ENCODE measurements at places on chromosomes 6 and 20.

- no peak for DNase-seq
Measured at GRCh38 chr20:17650301-17651128, 31.5 kb downstream of the RRBP1 start.

DNA sequence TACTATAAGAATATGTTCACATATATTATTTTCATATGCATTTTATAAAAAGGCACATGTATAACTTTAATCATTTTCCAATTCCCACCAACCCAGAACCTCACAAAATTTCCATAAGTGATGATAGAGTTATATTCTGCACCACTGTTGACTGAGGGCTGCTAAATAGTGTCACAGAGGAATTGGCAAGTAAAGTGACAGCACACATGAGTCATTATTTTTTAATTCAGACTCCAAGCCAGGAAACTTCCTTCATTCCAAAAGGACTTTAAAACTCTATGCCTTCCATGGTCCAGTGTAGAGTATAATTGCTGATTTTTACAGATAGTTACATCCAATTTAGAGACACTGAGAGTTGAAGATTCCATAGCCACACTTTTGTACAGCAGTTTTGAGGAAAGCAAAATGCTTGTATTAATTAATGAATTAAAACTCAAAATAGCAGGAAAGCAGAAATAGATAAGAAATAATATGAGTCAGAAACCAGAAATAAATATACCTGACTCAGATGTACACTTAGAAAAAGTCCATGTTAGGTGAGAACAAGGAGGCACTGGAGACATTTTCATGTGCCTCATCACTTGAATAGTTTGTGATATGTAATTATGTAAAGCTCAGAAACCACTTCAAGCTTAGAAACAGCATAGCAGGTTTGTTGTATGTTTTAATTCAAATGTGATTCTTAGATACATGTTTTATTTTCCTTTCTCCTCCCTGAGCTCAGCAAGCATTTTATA lies 425.2 kb upstream of the OPRM1 start:
- no peak for DNase-seq

GRCh38 chr6:162726947-162727321 lies 632 bp downstream of the PRKN start:
- DNase-seq: no peak

- no peak for DNase-seq
Measured at GRCh38 chr20:62588458-62589149, 53.7 kb upstream of the SLCO4A1 start.

DNA sequence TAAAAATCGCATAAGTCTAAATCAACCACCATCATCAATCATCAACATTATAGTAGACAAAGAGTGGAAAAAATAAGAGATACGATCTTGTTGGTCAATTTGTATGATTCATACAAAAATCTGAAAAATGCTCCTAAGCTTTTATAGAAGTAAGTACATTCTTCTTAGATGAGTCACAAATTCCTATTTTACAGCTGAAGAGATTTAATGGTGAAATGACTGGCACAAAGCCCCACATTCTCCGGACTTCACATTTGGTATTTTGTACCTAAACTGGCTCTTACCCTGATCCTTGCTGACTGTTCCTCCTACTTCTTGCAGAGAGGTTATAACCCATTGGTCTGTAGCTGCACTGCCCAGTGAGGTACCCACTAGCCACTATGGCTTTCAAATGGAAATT lies 29.9 kb upstream of the PREP start:
- DNase-seq: no peak

DNA sequence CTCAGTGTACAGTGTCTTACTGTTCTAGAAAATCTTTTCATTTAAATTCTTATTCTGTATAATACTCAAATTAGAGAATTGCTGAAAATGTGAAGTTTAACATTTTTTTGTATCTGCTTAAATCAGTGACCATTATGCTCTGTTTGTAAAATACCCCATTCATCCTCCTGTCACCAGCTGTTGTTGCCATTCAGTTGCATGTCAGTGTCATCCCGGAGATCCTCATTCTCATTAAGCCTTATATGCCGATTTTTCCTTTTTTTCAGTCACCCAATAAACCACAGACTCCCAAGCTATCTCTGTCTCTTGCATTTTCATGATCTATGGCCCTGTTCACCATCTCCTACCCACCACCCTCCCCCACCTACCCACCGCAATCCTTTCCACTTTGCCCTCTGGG lies 20.4 kb downstream of the GTF2H5 start:
- DNase-seq: no peak

GRCh38 chr6:3711776-3712175 lies 39.7 kb downstream of the PXDC1 start:
- DNase-seq: no peak

GRCh38 chr20:57261457-57262251 lies 4.8 kb downstream of the BMP7 start:
- DNase-seq: no peak

- no peak for DNase-seq
Measured at GRCh38 chr6:39917981-39918380, 16.3 kb downstream of the MOCS1 start.

GRCh38 chr6:79671600-79672266 lies 40.6 kb downstream of the SH3BGRL2 start:
- DNase-seq: peak; percentile 1

GRCh38 chr6:44235891-44236516 lies 10.9 kb upstream of the HSP90AB1 start:
- no peak for DNase-seq

DNA sequence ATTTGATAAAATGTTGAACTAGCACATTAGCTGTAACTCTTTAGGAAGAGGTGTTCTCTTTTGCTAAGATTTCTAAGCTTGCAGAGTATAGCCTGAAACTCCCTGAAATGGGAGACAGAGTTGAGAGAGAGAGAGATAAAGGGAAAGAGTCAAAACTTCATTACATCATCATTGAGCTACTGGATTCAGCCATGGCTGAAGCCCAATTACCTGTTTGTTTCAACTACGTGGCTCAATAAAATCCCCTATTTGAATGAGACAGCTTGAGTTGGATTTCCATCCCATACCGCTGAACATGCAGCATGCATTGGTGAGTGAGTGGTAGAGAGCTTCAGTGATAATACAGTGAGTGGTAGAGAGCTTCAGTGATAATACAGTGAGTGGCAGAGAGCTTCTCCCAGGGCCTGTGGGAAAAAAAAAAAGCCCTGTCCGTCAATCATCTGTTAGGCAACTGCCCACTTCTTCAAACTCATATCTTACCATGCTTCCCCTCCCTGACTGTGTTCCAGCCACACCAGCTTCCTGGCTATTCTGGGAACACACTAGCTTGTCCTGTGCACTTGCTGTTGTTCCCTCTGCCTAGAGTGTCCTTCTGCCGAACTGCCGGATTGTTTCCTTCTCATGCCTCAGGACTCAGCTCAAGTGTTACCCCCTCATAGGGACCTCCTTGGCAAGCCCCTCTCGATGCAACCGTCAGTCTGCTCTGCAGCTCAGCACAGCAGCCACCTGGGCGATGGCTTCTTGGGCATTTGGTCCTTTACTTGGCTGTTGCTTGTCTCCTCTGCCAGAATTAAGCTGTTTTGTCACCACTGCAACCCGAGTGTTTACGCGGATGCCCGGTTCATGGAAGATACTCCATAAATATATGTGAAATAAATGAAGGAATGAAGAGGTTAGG lies 91.3 kb upstream of the EYA2 start:
- no peak for DNase-seq

DNA sequence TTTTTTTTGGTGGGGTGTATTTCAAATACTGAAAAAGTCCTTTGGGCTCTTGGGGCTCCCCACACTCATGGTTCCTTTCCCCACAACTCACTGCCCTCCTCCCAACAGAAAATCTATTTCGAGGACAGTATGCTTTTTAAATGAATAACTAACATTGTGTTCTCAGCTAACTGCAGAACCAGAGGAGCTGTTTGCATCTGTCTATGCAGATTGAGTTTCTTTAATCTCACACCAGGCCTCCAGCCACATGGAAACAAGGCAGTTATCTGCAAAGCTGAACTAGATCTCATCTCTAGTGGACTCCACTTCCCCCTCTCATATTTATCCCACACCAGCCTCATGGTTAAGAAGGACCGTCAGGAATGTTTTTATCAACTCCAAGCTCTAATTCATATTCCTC lies 955.1 kb downstream of the KIF16B start:
- DNase-seq: no peak

DNA sequence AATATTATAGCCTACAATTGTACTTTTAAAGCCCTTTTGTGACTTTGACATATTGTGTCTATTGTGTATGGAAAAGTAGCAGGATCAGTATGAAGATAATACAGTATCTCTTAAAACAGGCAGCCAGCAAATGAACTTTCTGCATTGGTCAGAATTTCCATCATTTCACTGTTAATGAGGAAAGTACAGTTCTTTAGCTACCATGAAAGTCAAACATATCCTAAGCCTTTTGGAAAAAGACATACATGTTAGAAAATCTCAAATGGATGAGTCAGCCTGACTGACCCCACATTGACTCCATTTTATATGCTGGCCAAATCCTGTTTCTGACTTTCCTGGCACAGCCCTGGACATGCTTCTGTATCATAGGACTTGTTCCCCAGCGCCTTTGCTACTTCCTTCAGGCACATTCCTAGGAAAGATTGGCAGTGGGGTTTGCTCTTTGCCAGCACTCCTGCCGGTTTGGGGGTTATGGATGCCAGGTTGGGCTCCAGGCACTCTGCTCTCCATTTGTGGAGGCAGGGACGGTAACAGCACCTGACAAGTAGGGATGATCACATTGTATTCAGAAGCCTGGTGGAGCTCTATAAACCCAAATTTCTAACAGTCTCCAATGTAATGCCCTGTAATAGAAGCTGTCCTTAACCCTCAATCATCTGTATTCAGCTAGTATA lies 43.7 kb downstream of the TOP1 start:
- DNase-seq: no peak

DNA sequence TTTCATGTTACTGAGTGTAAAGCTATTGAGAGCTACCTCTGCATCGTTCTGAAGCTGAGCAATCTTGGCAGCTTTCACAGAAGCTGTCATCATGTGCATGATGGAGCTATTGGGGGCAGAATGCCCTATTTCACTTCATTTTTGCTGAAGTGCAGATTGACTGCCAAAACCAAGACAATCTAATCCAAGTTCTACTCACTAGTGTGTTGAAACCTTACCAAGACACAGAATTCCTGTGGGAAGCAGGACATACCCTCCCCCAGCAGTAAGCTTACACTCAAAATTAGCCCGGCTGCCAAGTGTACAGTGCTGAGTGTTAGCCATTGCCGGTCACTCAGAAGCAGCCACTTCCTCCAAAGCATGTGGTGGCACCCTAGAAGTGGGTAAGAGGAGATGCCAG lies 177.3 kb upstream of the TENT5A start:
- no peak for DNase-seq

GRCh38 chr20:48805716-48806115 lies 22.1 kb downstream of the PREX1 start:
- DNase-seq: no peak

- no peak for DNase-seq
Measured at GRCh38 chr6:99991955-99992354, 2.1 kb downstream of the MCHR2 start.

GRCh38 chr6:21887231-21888185 lies 294.0 kb downstream of the SOX4 start:
- no peak for DNase-seq

All from T follicular helper cell (primary cell).